NCI-H1930 (cell line): ENCODE measurements at places on chromosomes 7 and 10.

DNA sequence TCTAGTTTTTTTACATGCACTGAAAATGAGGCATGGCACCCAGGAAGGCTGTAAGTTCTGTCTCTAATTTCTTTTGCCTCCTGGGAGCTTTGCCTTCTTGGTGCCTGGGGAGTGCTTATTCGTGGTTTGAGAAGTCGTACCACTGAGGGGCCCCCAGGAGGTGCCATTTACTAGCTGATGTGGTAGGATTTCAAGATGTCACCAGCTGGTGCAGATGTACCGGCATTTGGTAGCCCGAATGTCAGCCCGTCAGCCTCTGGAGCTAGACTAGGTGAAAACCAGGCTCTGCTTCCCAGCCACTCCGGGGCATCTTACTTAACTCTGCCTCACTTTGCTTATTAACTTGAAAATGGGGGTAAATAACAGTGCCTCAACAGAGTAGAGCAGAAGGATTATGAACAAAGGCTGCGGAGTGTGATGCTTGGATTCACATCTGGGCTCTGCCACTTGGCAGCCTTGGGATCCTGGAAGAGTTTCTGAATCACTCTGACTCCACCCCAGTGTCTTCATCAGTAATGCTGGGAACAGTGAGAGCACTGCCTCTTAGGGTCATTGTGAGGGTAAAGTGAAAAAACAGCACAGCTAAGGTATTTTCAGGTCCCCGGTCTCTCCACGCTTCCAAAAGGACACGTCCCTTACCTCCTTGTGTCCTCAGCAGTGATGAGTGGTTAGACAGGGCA is 31.4 kb upstream of the BTBD16 start:
- DNase-seq, result no peak

- DNase-seq, result no peak
These were observed at the start of gene IGFBP1 for GRCh38 chr7:45888185-45888992. Gene IGFBP1, plus strand, starts transcription at chr7:45888488. Its CDS starts 165 bp downstream, at chr7:45888653.

- no peak for DNase-seq
These were observed 301.9 kb downstream of the CDK14 start for GRCh38 chr7:90897961-90898469.

GRCh38 chr7:710161-710560 is 16.3 kb upstream of the DNAAF5 start:
- DNase-seq, result no peak

GRCh38 chr10:75209921-75210281 is 695 bp upstream of the VDAC2 start:
- no peak for DNase-seq

DNA sequence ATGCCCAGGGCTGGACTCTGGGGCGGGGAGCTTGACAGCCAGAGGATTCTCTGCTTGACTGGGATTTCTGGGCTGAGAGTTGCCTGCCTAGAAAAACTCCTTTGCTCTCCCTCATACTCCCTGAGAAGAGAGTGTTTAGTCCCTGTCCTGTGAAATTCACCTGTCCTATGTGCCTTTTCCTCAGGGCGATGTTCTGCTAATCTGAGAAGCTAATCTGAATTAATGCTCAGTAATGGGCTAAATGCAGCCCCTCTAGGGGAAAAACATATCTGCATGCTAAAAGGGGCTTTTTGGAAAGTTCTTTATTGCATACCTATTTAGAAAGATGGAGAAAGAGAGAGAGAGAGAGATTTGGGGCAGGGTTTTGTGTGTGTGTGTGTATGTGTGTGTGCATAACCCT is 454.4 kb downstream of the GATA3 start:
- no peak for DNase-seq

- DNase-seq, result no peak
These were observed 99.7 kb downstream of the TNS3 start for GRCh38 chr7:47482013-47482875.

- DNase-seq, result no peak
These were observed 52.0 kb downstream of the VCL start for GRCh38 chr10:74049955-74050354.

DNA sequence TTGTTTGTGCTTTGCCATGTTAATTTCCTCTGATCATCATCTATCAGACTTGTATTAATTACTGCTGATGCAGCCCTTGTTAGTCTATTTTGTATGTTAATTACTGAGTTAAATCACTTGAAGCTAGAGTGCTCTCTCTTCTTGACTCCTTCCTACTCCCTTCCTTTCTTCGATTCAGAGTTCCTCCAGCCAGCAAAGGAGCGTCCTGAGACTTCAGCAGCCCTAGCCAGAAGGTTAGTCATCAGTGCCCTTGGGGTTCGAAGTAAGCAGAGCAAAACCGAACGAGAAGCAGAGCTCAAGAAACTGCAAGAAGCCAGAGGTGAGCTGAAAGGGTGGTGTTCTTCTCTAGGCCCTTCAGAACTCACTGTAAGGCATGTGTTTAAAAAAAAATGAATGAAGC is 32.1 kb downstream of the LOXL4 start:
- DNase-seq, result no peak

DNA sequence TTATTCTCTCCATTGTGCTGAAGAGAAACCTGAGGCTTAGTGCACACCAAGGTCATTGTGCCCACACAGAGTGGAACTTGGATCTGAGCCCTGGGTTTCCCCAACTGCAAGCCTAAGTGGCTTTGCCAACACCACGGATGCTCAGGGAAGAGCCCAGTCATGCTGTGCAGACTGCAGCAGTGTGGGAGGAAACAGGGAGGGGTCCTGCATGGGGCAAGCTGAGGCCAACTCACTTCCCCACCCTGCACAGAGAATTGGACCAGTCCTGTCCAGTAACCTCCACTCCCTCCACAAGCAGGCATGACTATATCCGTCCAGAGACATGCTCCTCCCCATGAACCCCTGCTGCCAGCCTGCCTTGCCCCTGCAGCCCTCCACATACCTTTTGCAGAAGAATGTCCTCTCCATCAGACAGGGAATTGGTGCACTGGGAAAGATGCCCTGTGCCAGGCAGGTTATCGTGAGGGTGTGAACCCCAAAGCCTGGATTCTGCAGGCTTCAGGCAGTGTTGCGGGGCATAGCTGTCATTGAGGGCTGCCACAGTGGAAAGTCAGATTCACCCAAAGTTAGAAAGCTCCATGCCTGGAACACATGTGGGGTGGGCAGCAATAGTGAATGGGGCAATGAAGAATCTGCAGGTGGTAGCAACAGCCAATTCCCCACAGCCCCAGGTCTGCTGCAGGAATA is 44.9 kb downstream of the DRGX start:
- DNase-seq, result no peak

DNA sequence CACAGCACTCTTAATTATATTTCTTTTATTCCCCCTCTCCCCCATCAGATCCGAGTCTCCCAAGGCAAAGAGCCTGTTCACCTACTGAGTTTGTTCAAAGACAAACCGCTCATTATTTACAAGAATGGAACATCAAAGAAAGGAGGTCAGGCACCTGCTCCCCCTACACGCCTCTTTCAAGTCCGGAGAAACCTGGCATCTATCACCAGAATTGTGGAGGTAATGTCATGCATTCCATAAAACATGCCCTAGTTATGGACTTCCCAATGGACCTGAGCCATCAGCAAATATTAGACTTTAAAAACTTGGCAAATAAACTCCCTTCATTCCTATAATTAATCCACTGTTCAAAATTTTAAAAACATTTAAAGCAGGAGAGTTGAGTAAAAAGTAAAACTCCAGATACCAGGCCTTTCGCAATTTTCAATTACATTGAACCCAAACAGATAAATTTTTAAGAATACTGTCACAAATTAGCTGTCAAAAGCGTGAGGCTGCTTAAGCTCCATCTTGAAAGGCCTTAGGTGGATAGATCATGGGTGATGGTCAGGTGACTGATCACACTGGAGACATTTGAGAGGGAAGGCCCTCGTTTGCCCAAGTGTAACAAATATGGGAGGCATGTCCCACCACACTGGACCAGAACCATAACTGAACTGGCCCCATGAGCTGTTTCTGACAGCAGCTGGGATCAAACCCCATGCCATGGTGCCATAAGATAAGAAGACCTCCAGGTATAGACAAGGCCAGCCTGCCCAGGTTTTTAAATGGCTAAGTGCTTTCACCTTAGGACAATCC is 46.9 kb upstream of the ARL4A start:
- DNase-seq, result no peak

DNA sequence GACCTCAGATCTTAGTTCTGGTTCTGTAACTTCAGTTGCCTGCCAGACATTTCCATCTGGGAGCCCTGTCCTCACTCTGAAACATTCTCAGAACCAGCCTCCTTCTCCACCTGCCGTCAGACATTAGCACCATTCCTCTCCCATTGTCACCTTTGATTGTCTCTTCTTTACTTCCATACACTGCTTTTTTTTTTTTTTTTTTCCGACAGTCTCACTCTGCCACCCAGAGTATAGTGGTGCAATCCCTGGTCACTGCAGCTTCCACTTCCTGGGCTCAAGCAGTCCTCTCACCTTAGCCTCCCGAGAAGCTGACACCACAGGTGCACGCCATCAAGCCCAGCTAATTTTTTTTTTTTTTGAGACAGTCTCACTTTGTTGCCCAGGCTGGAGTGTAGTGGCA is 21.1 kb upstream of the HIPK2 start:
- no peak for DNase-seq

- no peak for DNase-seq
These were observed 5.6 kb downstream of the DOCK1 start for GRCh38 chr10:126910798-126911197.

DNA sequence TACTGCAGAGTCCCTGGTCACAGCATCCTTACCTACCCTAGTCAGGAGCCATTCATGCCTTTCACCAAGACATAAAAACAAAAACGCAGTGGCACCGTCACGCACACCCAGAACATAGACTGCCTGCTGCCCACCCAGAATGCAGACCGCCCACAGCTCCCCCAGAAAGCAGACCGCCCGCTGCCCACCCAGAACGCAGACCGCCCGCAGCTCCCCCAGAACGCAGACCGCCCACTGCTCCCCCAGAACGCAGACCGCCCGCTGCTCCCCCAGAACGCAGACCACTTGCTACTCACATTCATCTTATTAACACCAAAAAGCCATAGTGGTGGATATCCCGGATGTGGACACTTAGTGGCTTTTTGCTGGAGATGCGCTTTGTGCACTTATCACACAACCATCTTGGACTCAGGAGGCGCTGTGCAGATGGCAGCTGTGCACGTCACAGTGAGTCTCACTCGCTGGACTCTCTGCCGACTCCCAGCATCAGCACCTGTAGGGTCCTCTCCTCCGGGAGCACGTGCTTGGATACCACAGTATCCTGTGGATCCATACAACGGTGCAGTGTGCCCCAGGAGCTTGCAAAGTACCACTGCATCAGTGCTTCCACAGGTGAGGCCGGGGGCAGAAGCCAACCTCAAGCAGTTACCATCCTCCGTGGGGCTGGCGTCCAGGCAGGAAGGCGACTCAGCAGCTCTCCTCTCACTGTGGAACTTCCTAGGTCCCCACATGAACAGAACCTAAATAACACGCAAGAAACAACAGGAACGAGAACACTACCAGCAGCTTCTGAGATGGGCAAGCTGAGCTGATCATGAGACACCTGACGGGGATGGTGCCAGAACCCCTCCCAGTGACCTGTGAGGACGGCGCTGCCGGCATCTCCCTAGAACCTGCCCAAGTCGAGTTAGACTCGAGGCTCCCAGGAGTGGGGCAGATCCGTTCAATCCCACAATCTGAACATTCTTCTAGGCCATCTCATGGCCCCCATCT is 161.0 kb downstream of the DIP2C start:
- no peak for DNase-seq

- DNase-seq, result no peak
These were observed 499.1 kb downstream of the ACTR3B start for GRCh38 chr7:153258686-153259085.

DNA sequence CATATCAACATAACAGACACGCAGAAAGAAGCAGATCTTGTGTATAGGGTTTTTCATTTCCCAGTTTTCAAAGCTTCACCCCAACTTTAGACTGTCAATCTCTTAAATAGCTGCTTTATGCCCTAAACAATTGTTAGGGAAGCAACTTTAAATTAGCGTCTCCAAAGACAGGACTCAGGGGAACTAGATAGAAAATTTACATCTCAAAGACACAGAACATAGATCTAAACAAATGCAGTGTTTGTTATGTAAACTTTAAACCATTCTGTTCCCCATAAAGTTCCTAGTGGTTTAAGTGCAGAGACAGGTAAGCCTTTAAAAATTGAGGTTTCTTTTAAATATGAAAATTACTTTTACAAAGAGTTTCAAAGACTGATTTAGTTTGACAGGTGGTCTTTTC is 379.2 kb upstream of the GHITM start:
- DNase-seq, result no peak

GRCh38 chr7:1869452-1870130 is 199.5 kb downstream of the ELFN1 start:
- DNase-seq, result no peak

DNA sequence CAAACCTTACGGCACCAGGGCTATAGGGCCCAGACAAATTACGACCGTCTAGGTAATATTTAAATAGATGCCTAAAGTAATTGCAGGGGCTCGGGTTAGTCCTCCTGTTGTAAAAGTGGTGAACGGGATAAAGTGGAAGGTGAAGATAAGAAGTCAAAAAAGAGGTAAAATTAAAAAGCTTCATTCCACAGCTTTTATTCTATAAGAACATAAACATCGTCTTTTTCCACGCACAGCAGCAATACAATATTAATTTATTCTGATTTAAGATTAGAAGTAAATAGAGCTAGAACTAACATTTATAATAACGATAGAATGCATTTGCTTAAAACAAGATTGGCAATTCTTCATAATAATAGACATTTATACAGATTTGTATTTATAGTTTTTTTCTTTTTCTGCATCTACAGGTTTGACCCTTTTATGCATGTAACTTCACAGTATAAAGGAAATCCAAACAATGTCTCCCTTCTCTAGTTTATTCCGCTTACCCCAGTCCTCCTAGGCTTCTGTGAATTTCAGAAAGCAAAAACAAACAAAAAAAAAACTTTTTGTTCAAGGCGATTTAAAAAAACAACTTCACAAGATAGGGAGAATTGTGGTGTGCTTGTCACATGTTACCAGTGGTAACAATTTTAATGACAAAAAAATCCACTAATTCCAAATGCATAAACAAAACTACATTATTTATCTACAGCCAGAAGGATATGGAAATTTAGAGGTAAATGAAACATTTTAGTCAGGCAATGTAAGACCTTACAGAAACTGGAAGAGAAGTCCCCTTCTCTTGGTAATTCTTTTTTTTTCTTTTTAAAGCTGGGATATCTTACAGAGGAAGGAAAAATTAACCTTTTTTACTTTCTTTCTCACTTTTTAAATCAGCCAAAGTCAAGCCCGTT is 3.4 kb downstream of the HOXA10 start:
- DNase-seq, result no peak

GRCh38 chr10:88983206-88983605 is 7.4 kb upstream of the FAS start:
- no peak for DNase-seq
